ENCODE measurements at places on chromosomes 6 and 20.

DNA sequence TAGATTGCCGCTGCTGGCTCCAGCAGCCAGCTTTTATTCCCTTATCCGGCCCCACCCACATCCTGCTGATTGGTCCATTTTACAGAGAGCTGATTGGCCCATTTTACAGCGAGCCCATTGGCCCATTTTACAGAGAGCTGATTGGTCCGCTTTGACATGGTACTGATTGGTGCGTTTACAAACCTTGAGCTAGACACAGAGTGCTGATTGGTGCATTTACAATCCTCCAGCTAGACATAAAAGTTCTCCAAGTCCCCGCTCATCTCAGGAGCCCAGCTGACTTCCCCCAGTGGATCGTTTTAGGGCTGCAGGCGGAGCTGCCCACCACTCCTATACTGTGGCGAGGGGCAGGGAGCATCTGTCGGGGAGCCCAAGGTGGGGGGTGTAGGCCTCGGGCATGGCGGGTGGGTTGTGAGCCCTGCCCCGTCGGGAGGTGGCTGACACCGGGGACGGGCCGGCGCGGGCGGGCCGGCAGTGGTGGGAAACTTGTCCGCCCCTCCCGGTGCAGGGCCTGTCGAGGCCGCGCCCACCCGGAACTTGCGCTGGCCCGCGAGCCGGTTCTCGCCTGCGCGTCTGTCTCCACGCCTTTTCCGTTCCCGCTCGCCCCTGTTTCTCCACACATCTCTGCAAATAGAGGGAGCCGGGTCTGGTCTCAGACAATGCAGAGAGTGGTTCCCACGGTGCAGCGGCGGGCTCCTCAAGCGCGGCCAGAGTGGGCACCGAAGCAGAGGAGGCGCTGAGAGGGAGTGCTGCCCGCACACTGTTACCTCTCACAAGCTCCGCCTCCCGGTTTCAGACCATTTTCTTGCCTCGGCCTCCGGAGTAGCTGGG, 86.1 kb upstream of the STMND1 start:
- no peak for DNase-seq

DNA sequence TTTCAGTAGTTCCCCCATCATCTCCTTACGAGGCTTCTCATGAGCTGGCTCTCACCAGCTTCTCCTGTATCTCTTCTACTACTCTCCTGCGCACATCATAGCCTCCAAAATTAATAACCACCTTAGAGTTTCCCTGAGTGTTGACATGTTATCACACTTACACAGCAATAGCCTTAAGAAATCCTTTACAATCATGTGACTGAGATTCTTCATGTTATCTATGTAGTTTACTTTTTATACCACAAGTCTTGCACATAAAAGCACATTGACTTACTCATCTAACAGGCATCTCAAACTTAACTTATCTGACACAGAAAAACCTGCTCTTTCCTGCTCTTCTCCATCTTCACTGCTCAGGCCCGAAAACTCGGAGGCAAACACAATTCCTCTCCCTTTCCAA, 103.7 kb upstream of the TAB2 start:
- DNase-seq: no peak

DNA sequence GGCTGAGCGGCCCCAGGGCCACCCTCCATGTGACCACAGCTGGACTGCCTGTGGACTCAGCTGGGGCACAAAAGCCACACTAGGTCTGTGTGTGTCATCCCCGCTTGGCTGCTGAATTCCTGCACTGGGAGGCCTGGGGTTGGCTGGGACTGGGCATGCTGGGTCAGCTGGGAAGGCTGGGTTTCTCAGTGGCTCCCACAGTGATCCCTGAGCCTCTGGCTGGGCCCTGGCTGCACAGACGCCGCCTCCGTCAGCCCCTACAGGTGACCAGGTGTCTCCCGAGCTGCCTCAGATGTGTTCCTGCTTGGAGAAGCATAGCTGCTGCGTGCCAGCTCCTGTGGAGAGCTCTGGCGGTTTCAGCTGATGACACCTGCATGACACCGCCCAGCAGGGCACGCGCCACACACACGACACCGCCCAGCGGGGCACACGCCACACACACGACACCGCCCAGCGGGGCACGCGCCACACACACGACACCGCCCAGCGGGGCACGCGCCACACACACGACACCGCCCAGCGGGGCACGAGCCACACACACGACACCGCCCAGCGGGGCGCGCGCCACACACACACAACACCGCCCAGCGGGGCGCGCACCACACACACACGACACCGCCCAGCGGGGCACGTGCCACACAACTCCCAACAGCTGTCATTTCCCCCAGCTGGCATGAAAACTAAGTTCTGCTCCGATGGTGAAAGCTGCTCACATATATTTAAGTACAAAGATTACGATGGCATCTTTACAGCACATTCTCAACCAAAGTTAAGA, 88.8 kb downstream of the TAF4 start:
- no peak for DNase-seq

- DNase-seq: no peak
Measured at GRCh38 chr6:42316981-42317380, 99.3 kb upstream of the MRPS10 start.

DNA sequence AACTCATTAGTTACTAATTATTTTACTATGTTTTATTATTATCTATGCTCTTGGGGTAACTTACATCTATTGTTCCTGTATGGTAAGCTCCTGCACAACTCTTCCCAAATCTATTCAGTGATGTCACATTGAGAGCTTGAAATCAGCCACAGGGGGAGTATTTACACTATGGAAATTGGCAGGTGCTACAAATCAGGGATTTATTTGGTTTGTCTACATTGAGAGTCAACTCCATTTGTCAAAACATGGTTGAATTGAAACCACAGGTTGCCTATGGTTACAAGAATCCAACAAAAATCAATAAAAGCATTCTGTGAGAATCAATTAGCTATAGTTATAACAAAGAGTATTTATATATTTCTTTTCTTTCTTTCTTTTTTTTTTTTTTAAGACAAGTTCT, 3.9 kb upstream of the FITM2 start:
- DNase-seq: no peak

Data from NCI-H1105 (cell line).